ENCODE measurements at places on chromosomes 1 and 21.

DNA sequence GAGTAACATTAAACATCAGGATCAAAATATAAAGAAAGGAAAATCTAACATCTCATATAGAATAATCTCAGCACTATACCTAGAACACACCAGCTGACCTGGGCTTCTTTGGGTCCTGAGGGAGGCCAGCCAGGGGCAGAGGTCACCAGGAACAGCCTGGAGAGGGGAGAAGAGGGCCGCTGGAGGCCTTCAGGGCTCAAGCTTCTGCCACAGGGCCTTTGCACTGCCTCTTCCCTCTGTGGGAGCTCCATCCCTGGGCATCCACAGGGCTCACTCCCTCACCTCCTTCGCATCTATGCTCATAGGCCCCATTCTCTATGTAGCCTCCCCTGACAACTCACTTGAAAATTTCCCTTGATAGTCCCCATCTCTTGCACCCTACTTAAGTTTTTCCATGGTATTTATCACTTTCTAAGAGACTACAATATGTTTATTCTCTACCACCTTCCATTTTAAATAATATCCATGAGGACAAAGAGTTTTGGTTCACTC, 73.9 kb downstream of the HIVEP3 start:
- DNase-seq: no peak

- peak; percentile 87 for DNase-seq
Measured at GRCh38 chr1:192575499-192576189, at the start of gene RGS1. Gene RGS1 (plus strand): TSS chr1:192575773. CDS start chr1:192575793, 20 bp downstream.

DNA sequence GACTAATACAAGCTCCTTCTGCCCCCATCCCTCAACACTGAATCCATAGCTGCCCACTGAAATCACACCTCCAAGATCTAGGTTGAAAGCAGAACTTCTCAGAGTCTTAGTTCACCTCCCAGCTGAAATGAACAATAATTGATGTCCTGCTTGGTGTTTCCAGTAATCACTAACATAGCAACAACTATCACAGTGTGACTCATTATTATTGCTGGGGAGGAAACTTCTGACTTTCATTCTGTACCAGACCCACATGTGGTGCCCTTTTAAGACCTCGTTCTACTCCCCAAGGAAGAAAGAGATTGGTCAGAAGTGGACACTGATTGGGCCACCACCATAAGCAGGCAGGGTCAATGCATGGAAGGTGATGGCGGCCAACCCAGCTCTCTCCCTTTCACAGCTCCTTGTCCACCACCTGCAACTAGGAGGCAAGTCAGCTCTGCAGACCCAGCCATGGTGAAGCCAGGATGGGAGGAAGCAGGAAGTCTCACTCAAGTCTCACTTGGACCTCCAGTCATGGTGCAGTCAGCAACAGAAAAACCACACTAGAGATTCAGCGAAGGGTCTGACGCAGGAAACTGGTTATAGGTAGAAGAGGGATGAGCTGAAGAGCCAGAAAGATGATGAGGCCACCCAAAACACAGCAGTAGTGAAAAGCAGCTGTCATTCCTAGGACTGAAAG, 720.2 kb downstream of the PTPRU start:
- no peak for DNase-seq

DNA sequence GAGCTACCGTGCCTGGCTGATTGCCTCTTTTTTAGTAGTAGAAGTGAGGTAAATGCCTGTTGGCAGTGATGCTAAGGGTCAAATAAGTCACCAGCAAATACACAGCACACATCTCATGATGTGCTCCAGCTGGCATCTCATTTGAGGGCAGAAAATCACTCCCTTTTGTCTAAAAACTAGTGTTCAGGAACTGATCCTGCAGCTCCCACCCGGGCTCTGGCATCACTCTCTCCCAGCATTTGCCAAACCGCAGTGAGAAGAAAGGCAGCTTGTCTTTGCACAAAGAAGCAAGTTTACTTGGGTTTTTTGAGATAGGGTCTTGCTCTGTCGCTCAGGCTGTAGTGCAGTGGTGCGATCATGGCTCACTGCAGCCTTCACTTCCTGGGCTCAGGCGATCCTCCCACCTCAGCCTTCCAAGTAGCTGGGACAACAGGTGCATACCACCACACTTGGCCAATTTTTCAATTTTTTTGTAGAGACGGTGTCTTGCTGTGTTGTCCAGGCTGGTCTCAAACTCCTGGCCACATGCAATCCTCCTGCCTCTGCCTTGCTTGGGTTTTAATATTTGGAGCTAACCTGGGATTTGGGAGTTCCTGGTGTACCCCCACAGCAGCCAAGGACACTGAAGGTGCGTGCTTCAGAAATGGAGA, 4.1 kb downstream of the RBP7 start:
- no peak for DNase-seq

DNA sequence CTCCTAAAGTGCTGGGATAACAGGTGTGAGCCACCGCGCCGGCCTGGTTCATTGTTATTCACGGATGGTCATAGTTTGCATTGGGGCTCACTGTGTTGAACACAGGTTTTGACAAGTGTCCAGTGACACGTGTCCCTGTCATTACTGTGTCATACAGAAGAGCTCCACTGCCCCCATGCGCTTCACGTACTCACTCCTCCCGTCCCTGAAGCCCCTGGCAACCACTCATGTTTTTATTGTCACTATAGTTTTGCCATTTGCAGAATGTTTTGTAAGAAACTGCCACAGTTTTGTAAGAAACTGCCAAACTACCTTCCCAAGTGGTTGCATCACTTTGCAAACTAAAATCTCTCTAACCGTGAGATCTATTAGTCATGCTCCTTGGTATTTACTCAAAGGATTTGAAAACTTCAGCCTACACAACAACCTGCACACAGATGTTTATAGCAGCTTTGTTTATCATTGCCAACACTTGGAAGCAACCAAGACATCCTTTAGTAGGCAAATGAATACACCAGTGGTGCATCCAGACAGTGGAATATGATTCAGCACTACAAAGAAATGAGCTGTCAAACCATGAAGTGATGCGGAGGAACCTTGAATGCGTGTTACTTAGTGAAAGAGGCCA, 163.2 kb upstream of the COL6A1 start:
- no peak for DNase-seq

GRCh38 chr1:1833456-1833855, 55.2 kb upstream of the NADK start:
- DNase-seq: no peak

DNA sequence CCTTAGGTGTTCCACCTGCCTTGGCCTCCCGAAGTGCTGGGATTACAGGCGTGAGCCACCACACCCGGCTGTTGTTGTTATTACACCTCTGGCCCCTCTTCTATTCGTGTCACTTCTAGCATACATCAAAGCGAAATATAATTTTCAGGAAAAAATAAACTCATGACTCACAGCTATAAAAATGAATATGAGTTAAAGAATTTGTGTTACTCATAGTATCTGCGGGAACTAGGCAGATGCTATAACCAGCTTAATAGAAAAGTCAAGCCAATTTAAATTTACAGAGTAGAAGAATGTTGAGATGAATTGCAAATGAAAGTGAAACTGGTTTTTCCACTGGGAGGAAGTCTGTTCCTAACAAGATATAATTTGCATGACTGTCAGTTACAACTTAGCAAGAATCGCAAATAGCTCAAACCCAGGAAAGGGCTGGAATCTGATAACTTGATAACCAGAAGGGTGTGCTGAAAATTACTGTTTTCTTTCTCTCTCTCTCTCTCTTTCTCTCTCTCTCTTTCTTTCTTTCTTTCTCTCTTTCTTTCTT, 11.2 kb downstream of the OR2W3 start:
- peak; percentile 26 for DNase-seq

GRCh38 chr1:2468041-2468472, 8.0 kb upstream of the PLCH2 start:
- DNase-seq: peak; percentile 29

DNA sequence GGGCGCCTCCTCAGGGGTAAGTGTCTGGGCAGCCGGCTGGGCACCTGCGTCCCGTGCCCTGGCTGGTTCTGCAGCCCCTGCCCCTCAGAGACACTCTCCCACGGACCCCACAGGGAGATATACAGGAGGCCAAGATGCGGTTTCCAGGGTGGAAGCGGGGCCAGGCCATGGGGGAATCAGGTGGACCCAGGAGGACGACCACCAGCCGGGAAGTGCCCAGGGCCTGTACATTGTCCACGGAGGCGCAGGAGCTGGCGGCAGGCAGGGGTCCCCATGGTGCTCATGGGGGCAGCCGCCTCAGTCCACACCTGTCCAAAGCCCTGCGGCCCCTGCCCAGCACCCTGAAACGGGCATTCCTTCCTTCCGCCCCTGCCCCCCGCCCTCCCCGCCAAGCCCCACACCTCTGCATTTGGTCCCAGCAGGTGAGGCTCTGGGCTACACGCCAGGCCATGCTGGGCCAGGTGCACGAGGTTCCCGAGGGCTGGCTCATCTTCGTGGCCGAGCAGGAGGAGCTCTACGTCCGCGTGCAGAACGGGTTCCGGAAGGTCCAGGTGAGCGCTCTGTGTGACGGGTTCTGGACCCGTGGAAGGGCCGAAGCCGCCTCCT, 36.7 kb downstream of the SLC19A1 start:
- DNase-seq: no peak

DNA sequence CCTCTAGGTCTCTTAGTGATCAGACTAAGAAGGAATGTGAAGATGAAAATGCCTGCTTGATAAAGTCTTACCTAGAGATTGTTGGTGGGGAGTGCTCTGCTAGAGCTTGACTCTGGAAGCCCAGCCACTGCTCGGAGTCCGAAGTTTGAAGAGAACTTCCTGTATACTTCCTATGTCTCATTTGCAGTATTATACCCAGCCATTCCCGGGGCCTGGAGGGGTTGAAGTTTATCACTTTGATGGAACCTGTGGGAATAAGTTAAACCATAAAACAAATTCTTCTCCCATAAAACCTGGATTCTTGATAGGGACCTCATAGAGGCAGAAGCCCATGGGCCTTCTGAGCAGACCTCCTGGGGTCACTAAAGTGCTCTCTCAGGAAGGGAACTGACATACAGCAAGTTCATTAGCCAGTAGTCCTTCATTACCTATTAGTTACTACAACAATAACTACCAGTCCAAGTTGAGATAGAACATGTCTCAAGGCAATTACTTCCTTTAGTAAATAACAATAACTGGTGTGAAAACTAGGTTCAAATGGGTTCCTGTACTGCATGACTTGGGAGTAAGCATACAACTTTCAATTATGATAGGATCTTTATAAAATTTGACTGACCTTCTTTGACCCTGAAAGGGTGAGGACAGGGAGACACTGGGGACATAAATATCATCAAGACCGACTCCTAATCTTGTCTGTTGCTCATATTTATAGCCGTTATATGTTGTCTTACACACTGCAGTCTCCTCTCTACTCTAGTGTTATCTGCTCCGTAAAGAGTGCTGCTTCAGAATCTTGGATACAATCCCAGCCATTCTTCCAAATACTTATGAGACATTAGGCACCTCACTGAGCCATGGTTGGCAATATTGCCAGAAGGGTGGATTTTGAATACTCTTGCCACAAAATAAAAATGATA, at the start of gene OR6N1:
TSS of gene OR6N1 (minus strand) at position 246 of the 917 bp plus-strand sequence. CDS start 5,513 bp downstream, outside the sequence.
- no peak for DNase-seq

DNA sequence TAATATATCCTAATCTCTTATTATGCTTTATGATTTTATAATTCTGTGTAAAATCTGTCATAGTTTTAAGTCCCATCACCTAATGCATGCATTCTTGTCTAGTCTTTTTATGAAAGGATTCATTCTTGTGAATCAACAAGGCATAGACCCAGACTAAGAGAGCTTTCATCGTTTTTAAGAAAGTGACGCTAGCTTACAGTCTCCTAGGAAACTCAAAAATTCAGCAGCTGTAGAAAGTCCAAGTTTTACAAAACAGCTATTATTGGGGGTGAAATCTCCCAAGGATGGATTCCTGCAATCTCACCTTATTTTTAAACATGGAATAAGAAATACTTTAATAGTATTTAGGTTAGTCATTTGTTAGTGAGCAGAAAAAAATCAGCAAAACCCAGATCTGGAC, 104.7 kb downstream of the NCAM2 start:
- no peak for DNase-seq

DNA sequence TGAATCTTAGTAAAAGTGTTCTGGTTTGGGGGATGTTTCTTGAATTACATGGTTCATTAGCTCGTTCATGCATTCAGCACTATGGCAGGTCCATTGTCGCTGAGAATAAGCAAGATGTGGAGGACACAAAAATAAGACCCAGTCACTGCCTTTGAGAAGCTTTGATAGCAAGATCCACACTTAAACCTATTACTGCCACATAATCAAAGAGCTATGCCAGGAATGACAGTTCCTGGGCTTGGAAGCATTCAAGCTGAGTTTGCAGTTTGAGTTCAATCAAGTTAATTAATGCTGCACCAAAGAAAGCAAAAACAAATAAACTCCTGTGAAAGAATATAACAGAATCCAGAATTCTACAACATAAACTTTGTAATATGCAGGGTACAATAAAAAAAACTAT, 131.8 kb downstream of the MIS18A start:
- no peak for DNase-seq

DNA sequence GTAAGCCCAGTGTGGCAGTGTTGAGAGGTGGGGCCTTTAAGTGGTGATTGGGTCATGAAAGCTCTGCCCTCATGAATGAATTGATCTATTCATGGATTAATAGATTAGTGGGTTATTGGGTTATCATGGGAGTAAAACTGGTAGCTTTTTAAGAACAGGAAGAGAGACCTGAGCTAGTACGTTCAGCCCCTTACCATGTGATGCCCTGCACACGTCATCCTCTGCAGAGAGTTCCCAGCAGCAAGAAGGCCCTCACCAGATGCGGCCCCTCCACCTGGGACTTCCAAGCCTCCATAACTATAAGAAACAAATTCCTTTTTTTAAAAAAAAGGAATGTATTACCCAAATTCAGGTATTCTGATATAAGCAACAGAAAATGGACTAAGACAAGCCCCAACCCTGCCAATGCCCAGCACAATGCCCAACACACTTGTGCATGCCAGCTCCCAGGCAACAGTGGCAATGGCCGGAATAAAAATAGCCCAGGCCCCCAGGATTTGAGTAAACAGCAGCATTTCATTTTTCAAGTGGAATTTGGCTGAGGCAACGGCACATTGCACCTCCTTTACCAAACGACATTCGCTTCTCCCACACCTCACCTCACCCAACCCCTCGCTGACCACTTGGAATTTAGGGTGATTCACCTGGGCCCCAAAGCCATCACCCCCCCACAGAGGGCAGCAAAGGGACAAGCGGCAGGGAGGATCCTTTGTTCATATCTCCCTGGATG, 215.9 kb downstream of the TOMM20 start:
- peak; percentile 12 for DNase-seq

Data from CD4-positive, alpha-beta T cell treated with Interleukin-10 for 1 hour (primary cell).